ENCODE measurements at places on chromosomes 5 and 9.

DNA sequence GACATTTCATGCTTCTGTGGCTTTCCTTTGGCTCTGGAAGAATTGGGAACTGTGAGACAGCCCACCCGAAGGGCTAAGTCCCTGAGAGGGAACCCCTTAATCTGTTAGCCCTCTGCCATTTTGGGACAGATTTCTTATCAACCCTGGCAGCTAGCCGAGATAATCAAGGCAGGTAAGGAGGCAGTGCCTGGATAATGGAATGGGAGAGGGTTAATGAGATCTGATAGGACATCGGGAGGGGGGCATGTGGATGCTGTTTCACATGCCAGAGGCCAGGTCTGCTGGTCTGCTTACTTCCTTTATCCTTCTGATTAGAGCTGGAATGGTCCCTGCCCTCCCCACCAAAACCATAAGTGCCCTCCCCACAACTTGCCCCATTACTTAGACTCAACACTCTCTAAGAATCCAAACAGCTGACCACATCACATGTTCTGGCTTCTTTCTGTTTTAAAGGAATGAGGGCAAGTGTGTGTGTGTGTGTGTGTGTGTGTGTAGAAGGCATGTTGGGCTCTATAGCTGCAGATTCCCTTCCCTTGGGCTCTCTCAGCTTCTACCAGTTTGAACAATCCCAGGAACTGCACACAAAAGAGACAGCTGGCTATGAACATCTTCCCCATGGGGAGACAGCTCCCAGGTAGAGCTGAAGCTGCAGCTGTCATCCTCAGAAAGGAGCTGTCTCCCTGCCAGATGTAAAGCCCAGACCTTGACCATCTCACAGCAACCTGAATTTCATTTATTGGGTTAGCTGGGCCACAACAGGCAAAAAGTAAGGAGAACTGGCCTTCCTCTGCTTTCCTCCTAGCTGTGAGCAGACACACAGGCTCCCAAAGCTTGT is 221.3 kb downstream of the PIK3R1 start:
- no peak for DNase-seq

- DNase-seq, result no peak
Observed at GRCh38 chr9:17963498-17963897, 384.6 kb downstream of the SH3GL2 start.

- no peak for DNase-seq
Observed at GRCh38 chr5:161387121-161387520, 159.4 kb downstream of the GABRB2 start.

DNA sequence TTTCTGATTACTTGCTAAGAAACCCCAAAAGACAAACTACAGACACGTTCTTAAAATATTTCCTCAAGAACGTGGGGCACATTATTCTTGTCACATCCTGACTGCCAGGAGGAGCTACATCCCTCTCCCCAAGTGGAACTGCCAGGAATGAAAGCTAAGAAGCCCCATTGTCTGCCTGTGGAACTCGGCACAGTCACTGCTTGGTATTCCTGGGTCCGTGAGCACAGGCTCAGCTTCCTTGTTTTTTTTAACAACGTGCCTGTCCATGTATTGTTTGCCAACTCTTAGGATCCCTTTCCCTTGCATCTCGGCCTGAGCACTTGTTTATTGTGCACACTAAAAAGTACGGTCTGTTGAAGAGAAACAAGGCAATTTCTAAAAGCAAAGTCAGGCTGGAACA is 47.0 kb upstream of the SELENOP start:
- no peak for DNase-seq

DNA sequence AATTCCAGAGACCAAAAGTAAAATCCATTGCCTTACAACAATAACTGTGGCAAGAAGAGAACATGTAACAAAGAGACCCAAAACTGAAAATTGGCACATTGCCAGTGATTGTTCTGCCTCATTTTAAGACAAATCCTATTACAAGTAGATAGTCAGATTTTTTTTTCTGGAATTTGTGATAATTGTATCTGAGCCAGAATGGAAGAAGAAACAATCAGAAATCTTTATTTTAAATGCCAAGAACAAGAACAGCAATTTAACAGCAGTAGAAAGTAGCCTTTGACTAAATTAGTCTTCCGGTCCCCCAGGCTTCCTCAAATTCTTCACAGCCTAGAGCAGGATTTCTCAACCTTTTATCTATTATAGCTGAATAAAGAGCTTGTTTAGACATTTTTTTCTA is 106.7 kb upstream of the PTPN3 start:
- DNase-seq, result no peak
